ENCODE measurements at places on chromosomes 3 and 15.

DNA sequence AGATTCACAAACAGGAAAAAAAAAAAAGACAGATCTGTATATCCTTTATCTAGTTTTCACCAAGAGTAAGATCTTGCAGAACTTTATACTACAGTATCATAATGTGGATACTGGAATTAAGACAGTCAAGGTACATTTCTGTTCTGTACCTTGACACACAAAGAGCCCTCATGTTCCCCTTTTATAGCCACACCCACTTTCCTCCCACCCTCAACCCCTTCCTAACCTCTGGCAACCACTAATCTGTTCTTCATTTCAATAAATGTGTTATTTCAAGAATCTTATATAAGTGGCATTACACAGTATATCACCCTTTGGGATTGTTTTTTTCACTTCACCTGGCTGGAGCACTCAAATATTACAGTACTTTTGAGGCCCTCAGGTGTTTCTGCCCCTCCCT lies 3.6 kb upstream of the RAB6B start:
- no peak for DNase-seq

- no peak for DNase-seq
These were observed 1.1 kb upstream of the TRIM71 start for GRCh38 chr3:32816439-32817256.

- no peak for DNase-seq
These were observed 48.9 kb downstream of the TMEM44 start for GRCh38 chr3:194584320-194584776.

DNA sequence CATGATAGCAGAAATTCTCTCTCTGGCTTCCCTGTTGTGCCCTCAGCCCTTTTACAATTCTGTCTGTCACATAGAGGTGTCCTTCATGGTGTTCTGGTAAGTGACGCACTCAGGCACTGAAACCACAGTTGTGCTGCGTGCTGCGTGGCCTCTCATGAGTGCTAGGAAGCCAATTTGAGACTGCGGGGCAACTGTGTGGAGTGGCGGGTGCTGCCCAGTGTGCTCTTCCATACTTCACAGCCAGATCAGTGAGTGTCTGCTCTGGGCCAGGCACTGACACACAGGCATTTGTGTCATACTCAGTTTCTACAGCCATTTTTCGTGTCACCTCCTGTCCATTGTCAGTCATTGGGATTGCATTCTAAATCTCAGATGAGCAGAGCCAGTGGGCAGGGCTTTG lies 133.1 kb upstream of the PLXNA1 start:
- no peak for DNase-seq

DNA sequence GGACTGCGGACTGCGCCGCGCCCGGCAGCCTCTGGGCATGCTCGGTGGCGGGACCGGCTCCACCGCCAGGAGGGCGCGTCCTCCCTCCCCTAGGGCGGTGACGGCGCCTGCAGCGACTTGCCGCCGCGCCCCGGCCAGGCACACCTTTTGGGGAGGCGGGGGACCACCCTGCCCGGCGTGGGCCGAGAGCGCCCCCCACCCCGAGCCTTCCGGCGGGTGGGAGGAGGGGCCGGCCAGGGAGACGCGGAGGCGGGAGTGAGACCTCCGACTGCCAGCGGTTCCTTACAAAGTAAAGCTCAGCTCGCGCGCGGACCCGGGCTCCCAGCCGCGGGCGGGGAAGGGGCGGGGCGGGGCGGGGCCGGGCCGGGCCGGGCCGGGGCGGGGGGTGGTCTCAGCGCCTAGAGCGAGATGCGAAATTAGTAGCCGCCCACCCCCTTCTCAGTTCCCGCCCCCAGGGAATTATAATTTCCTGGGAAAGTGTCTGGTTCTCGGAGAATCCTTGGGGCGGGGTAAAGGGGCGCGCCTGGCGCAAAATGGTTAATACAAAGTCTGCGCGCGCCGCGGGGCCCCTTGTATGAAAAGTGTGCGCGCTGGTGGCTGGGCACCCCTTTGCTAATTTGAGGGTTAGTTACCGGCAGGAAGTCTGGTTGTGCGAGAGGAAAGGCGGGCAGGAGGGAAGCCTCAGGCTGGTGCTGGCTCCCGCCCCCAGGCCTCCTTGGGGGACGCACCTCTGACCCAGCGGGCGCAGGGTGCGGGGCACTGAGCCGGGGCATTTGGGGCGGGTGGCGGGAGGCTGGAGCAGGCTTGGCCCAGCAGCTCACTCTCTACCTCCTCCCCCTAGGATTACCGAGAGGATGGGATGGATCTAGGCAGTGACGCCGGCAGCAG lies 224.8 kb upstream of the IL12A start:
- DNase-seq: no peak

GRCh38 chr3:4517643-4518311 lies 24.6 kb downstream of the ITPR1 start:
- DNase-seq: no peak

GRCh38 chr15:90439946-90440345 lies 51.9 kb downstream of the IQGAP1 start:
- DNase-seq: no peak

DNA sequence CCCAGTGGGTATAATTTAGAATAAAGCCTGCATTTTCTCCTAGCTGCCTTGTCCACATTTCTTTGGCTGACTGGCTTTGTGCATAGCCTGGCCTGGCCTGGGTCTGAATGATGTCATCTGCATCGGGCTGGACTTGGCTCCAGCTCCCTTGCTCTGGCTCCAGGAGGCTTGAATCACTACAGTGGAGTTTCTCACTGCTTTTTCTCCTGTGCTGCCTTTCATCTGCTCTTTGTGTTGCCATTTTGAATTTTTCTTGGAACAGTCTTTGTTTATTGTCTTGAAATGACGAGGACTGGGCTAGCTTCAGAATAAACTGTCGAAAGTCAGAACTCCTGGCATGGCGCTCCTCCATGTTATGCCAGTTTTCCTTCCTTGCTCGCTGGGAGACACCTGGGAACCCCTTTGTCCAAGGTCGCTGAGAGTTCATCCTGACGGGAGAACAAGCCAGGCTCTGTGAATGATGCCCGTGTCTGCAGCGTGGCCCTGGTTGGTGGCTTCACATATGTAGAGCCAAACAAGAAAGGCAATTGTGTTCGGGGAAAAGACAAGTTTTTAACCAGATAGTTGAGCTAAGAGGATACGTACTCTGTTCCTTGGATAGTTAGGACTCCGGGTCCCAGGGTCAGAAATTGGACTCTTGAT lies 258.9 kb downstream of the PDZRN3 start:
- DNase-seq: no peak

DNA sequence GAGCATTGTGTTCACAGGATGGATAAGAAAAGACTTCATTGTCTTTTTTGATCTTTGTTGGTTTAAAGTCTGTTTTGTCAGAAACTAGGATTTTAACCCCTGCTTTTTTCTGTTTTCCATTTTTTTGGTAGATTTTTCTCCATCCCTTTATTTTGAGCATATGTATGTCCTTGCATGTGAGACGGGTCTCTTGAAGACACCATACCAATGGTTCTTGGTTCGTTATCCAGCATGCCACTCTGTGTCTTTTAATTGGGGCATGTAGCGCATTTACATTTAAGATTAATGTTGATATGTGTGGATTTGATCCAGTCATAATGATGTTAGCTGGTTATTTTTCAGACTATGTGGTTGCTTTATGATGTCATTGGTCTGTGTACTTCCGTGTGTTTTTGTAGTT lies 687.0 kb downstream of the NAALADL2 start:
- DNase-seq: no peak

GRCh38 chr15:48363474-48363873 lies 32.2 kb downstream of the DUT start:
- no peak for DNase-seq

DNA sequence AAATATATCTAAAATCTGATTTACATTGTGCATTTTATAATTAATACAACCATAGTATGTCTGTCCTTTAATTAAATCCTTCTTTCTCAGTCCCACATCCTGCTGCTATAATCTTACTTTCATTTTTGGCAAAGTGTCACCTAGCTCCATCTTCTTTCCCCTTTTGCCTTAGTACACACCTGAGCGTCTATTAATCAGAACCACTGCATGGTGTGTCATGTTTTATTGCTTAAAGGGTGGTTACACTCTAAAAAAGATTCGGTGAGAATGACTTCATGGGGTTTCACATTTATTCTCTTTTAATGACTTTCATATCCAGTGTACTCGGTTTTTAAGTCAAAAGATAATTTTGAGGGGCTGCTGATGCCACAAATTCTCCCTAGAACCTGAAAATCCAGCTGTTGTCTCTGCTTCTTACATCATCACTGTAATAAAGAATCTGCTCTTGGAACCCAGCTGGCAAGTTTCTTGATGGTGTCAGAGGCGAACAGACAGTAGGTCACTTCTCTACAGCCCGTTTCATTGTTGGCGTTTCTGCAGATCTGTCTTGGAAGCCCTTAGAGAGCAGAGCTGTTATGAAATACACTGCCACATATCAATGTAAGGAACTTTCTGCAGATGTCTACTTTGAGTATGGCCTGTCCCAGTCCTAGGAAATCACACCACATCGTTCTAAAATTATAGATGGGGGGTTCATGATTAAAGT lies 99.7 kb downstream of the TIGIT start:
- DNase-seq: no peak

GRCh38 chr15:33623010-33623409 lies 312.2 kb downstream of the RYR3 start:
- DNase-seq: no peak

GRCh38 chr15:48073881-48074280 lies 46.9 kb upstream of the SLC24A5 start:
- DNase-seq: no peak

DNA sequence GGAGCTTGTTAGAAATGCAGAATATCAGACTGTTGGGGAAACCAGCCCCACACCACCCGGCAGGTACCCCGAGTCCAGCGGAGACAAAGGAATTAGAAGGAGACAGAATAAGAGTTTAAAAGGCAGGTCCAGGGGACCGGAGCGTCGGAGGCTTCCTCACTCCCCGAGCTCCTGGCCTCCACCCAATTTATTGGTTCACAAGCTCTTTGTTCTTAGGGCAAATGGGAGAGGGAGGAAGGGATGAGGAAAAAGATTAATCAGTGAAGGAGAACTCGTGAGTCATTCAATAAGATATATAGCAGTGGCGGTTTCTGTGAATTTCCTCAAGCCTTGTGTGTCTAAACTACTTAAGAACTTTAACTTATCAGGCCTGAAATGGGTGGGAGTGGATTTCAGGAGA lies 32.1 kb upstream of the WDR72 start:
- no peak for DNase-seq

GRCh38 chr15:75171408-75171807 lies 30.3 kb upstream of the C15orf39 start:
- DNase-seq: no peak

- no peak for DNase-seq
These were observed 188.1 kb downstream of the FOXP1 start for GRCh38 chr3:71395470-71395869.

GRCh38 chr3:120496278-120497002 lies 45.6 kb upstream of the FSTL1 start:
- no peak for DNase-seq

DNA sequence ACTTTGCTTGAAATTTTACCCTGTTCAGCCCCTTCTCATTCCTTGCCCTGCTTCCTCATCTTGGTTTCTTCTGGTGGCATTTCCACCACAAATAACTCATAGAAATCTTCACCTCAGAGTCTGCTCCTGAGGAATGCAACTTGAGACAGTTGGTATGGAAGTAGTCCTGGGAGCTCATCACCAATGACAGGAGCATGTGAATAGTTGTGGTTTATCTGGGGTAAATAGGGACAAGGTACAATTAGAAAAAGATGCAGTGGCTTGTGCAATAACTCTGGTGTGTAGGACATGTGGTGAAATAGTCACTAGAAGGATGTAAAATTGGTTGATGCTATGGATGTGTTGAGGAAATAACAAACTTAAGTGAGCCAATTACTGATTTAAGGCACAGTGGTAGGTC lies 72.7 kb upstream of the CHRNA7 start:
- DNase-seq: no peak

- DNase-seq: no peak
These were observed 211.9 kb upstream of the GOLGA6L4 start for GRCh38 chr15:84023636-84024035.

DNA sequence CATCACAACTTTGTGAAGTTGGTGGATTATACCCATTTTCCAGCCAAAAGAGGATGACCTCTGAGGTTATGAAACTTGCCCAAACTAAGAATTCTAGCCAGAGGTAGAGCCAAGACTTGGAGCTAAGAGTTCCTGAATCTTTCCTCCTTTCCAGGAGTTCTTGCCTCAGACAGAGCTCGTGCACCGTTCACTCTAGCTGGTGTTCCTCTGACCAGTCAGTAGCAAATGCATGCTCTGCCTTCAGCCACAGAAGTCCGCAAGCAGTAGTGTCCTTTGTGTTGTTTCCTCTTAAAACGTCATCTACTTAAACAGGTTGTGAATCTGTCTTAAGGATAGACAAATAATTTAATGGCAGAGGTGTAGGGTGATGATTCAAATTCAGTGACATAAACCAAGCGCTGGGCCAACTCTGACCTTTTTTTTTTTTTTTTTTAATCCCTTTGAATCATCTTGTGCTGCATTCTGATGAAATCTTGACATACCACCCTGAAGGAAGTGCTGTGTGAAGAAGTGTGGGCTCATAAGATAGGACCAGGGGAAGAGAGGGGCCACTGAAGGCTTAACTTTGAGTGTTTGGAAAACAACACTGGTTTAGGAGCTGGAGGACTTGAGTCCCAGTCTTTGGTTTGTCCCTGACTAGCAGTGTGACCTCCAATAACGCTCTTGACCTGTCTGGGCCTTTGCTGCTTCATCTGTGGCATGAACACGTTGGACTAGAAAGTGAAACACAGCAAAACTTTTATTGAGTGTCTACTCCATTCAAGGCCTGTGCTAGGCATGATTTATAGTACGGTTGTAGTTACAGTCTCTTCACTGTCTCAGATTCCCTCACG lies 53.4 kb downstream of the ITPR1 start:
- no peak for DNase-seq

GRCh38 chr3:68360492-68360891 lies 571.9 kb downstream of the TAFA4 start:
- no peak for DNase-seq

GRCh38 chr15:65558336-65558735 lies 28.1 kb downstream of the HACD3 start:
- DNase-seq: no peak

DNA sequence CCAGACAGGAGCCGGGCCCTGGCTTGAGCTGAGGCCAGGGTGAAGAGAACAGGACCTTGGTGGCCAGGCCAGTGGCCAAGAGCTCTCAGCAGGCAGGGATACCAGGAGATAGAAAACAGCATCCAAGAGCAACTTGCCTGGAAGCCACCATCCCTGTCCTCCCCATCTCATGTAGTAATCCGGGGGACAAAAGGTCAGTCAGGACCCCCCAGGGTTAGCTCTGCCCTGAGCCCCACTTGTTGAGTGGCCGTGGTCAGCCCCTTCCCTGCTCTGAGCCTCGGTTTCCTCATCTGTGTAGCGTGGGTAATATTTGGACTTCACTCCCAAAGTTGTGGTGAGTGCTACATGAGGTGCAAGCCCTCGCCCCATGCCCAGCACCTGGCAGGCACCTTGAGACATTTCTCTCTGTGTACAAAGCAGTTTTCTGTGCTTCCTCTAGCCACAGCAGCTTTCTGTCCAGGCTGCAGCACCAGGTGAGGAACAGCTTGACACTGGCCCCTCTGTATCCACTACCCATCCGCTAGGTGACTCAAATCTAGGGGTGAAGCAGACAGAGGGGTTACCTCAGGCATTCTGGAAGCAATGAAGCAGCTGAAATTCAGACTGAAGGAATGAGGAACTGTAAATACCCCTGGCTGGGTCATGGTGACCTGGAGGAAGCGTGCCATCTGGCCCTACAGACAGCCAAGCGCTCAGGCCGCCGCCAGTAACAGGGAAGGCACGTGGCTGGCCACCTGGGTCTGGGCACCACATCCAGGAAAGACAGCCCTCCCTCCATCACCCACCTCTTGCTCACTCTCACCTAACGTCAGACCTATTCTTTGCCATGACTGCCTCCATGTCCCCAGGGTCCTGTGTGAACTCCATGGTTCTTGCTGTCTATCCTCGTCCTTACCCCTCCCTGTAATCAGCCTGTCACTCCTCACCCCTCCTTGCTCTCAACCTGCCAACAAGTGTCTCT lies 6.7 kb downstream of the CISH start:
- no peak for DNase-seq

Measured in stimulated activated CD4-positive, alpha-beta T cell treated with anti-CD3 and anti-CD28 coated beads, Interleukin-1b, Interleukin-23, amount 100 ng/mL, for 1 hour (primary cell).